ENCODE measurements at places on chromosomes 7 and 10.

- no peak overlapping the region for H3K4me3 ChIP-seq
- no peaks in the 10 kb centered on the region for H3K36me3 ChIP-seq
- H3K27me3 ChIP-seq, result no peaks in the 10 kb centered on the region
- no peaks in the 10 kb centered on the region for H3K4me1 ChIP-seq
These were observed 34.5 kb upstream of the MEOX2 start for GRCh38 chr7:15720849-15721471.

- no peaks in the 10 kb centered on the region for H3K36me3 ChIP-seq
- H3K27ac ChIP-seq, result no peak overlapping the region
- no peaks in the 10 kb centered on the region for H3K4me1 ChIP-seq
- no peaks in the 10 kb centered on the region for H3K27me3 ChIP-seq
These were observed 560.8 kb downstream of the POM121L12 start for GRCh38 chr7:53596230-53596629.

- H3K4me3 ChIP-seq, result no peak overlapping the region
- H3K27me3 ChIP-seq, result no peaks in the 10 kb centered on the region
- no peak for DNase-seq
- H3K36me3 ChIP-seq, result no peaks in the 10 kb centered on the region
- no peak overlapping the region for H3K27ac ChIP-seq
These were observed 55.8 kb downstream of the BICC1 start for GRCh38 chr10:58568428-58568935.

- H3K27me3 ChIP-seq, result no peaks in the 10 kb centered on the region
- H3K27ac ChIP-seq, result peak overlapping the region; percentile 97
- peak overlapping the region; percentile 81 for H3K4me3 ChIP-seq
- peaks cover 61% of the 10 kb centered on the region for H3K36me3 ChIP-seq
- peak; percentile 93 for DNase-seq
These were observed 20.0 kb upstream of the GPR146 start for GRCh38 chr7:1024331-1024841.

DNA sequence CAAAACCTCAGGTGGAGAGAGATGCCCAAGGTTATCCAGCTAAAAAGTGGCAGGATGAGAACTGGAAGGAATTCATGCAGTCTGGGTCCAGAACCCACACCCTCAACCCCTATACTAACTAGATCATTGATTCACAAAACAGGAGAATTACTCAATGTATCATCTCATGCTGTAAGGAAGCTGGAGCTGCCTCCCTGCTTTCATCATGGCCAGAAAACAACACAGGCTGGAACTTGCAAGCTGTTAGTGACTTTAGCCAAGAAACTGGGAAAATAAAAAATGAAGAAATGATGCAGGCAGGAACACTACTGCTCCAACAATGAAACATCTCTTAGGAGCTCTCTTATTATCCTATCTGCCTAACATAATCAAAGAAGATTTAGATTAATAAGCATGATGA lies 619.8 kb upstream of the CELF2 start:
- no peaks in the 10 kb centered on the region for H3K4me1 ChIP-seq
- H3K36me3 ChIP-seq, result no peaks in the 10 kb centered on the region
- DNase-seq, result no peak
- no peak overlapping the region for H3K4me3 ChIP-seq

DNA sequence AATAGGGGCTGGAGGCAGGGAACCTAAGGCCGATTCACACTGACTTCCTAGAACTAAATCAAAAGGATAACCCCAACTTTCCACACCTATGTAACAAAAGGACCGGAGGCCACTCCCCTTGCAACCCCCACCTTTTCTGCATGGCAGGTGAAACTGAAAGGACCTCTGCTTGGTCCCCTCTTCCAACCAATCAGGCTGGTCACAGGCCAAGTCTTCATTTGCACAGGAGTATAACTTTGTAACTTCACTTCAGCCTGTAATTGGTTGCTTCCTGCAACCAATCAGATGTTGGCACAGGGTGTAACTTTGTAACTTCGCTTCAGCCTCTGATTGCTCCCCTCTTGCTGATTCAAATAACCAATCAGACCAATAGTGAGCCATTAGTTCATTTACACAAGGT lies 190.0 kb downstream of the FAM107B start:
- peaks cover 39% of the 10 kb centered on the region for H3K36me3 ChIP-seq
- H3K4me1 ChIP-seq, result peaks cover 93% of the 10 kb centered on the region
- H3K27ac ChIP-seq, result peak overlapping the region; percentile 69
- no peaks in the 10 kb centered on the region for H3K27me3 ChIP-seq
- H3K4me3 ChIP-seq, result no peak overlapping the region
- no peak for DNase-seq

DNA sequence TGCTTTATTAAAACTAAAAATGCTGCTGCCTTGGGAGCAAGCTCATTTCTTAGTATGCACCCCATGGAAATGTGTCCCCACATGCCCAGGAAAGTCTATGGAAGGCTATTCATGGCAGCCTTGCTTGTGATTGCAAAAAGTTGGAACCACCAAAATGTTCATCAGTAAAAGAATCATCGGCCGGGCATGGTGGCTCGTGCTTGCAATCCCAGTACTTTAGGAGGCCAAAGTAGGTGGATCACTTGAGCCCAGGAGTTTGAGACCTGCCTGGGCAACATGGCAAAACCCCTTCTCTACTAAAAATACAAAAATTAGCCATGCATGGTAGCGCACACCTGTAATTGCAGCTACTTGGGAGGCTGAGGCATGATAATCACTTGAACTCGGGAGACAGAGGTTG lies 79.8 kb downstream of the ARHGAP22 start:
- H3K27me3 ChIP-seq, result peaks cover 62% of the 10 kb centered on the region
- DNase-seq, result no peak
- no peak overlapping the region for H3K4me3 ChIP-seq
- H3K27ac ChIP-seq, result no peak overlapping the region
- peaks cover 18% of the 10 kb centered on the region for H3K36me3 ChIP-seq

GRCh38 chr10:98481404-98481945 lies 34.7 kb upstream of the HPS1 start:
- no peak overlapping the region for H3K27ac ChIP-seq
- no peaks in the 10 kb centered on the region for H3K36me3 ChIP-seq
- peaks cover 15% of the 10 kb centered on the region for H3K27me3 ChIP-seq
- H3K4me3 ChIP-seq, result no peak overlapping the region
- no peaks in the 10 kb centered on the region for H3K4me1 ChIP-seq

GRCh38 chr7:138359870-138360559 lies 100.0 kb upstream of the TRIM24 start:
- no peaks in the 10 kb centered on the region for H3K36me3 ChIP-seq
- no peaks in the 10 kb centered on the region for H3K4me1 ChIP-seq
- no peak overlapping the region for H3K27ac ChIP-seq
- no peak for DNase-seq
- H3K4me3 ChIP-seq, result no peak overlapping the region

- peak within 1 kb of the TSS; percentile 92 for H3K4me3 ChIP-seq
- peaks cover 46% of the 10 kb centered on the region for H3K27me3 ChIP-seq
- peaks cover 19% of the 10 kb centered on the region for H3K4me1 ChIP-seq
- peak; percentile 18 for DNase-seq
- H3K36me3 ChIP-seq, result peaks cover 2% of the 10 kb centered on the region
These were observed at the start of gene TFPI2 for GRCh38 chr7:93890464-93891068. Gene TFPI2, minus strand, starts transcription at chr7:93890753. Its CDS starts 75 bp downstream, at chr7:93890678.

GRCh38 chr7:15954671-15955354 lies 268.3 kb upstream of the MEOX2 start:
- no peaks in the 10 kb centered on the region for H3K36me3 ChIP-seq
- no peaks in the 10 kb centered on the region for H3K27me3 ChIP-seq
- no peak overlapping the region for H3K27ac ChIP-seq
- DNase-seq, result no peak
- no peaks in the 10 kb centered on the region for H3K4me1 ChIP-seq

DNA sequence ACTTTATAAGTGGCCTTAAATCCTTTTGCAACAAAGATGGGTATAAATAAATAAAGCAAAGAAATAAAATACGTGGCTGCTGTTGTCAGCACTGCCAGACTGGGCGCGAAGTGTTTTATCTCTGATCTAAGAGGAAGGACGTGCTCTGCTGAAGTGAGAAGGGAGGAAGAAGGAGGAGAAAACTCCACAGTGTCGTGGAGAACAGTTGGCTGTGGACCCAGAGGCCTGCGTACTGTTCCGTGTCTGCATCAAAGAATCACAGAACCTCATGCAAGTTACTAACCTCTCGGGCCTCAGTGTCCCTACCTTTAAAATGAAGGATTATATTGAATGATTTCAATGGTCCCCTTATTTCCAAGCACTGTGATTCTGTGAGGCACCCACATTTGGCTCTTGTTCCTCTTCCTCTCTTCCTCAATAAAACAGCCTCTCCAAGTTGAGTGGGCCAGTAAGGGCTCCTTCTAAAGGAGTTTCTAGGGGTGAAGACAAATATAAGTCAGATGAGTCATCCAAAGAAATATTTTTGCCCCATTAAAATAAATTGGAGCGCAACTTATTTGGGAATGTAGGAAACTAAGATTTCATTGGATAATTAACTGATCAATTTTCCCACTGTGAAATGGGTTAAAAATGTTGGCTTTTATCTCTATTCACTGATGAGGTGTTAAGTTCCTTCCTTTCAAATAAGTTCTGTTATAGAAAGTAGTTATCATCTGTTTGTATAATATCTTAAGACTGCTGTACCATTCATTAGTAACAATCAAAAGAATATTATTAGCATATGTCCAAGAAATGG lies 126.9 kb upstream of the EFCAB10 start:
- no peak overlapping the region for H3K4me3 ChIP-seq
- H3K27me3 ChIP-seq, result peaks cover 6% of the 10 kb centered on the region
- H3K36me3 ChIP-seq, result peaks cover 12% of the 10 kb centered on the region
- DNase-seq, result no peak
- no peak overlapping the region for H3K27ac ChIP-seq

- H3K4me3 ChIP-seq, result peak overlapping the region; percentile 89
- H3K36me3 ChIP-seq, result peaks cover 4% of the 10 kb centered on the region
- H3K27me3 ChIP-seq, result no peaks in the 10 kb centered on the region
- H3K27ac ChIP-seq, result peak overlapping the region; percentile 98
These were observed 44.8 kb downstream of the PDIA4 start for GRCh38 chr7:148983200-148984146.

- H3K4me3 ChIP-seq, result no peak overlapping the region
- peaks cover 6% of the 10 kb centered on the region for H3K36me3 ChIP-seq
- no peak for DNase-seq
- H3K4me1 ChIP-seq, result no peaks in the 10 kb centered on the region
- H3K27me3 ChIP-seq, result no peaks in the 10 kb centered on the region
These were observed 130.9 kb downstream of the PHF14 start for GRCh38 chr7:11104578-11104977.

DNA sequence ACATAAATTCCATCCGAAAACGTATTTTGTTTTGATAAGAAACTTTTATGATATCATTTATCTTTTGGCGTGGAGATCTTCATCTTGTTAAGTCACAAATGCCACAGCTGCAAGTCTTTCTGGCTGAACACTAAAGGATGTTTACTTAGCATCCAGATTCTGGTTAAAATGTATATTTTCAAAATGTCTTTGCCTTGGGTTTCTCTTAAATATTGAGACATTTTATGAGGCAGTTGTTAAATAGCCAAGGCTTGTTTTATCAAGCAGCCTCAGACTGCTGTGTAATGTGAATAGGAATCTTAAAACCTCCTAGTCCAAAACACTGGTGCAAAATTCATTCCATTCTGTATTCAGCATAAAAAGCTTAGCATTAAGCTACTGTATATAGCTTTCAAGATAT lies 136.3 kb upstream of the FZD1 start:
- no peak overlapping the region for H3K4me3 ChIP-seq
- no peak overlapping the region for H3K27ac ChIP-seq
- H3K4me1 ChIP-seq, result peaks cover 10% of the 10 kb centered on the region
- no peaks in the 10 kb centered on the region for H3K27me3 ChIP-seq

GRCh38 chr7:155762655-155763054 lies 49.6 kb downstream of the SHH start:
- H3K36me3 ChIP-seq, result peaks cover 45% of the 10 kb centered on the region
- no peaks in the 10 kb centered on the region for H3K27me3 ChIP-seq
- H3K27ac ChIP-seq, result no peak overlapping the region
- DNase-seq, result no peak

- no peak overlapping the region for H3K4me3 ChIP-seq
- peaks cover 36% of the 10 kb centered on the region for H3K4me1 ChIP-seq
- no peak overlapping the region for H3K27ac ChIP-seq
- H3K27me3 ChIP-seq, result no peaks in the 10 kb centered on the region
- no peaks in the 10 kb centered on the region for H3K36me3 ChIP-seq
These were observed 8.3 kb downstream of the ADD3 start for GRCh38 chr10:110016039-110016438.

DNA sequence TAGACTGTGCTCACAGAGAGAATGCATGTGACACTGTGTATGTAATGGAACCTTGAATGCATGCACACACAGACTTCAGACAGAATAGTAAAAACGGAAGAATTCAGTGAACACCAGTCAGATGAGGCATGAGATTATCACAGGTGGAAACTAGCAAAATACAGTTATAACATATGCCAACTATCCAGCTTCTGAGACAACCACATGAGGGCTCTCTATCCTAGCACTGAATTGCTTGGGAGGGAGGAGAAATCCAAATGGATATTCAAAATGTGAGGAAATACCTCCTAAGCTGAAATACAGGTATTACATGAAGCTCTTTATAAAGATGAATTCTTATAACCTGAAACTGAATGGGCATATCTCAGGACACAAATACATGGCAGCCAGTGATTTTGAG lies 30.6 kb downstream of the GARS1 start:
- no peak for DNase-seq
- no peaks in the 10 kb centered on the region for H3K4me1 ChIP-seq
- H3K27ac ChIP-seq, result no peak overlapping the region
- no peak overlapping the region for H3K4me3 ChIP-seq

GRCh38 chr10:47435081-47435480 lies 48.8 kb downstream of the ANXA8 start:
- no peak for DNase-seq
- no peaks in the 10 kb centered on the region for H3K4me1 ChIP-seq
- H3K27me3 ChIP-seq, result peaks cover 16% of the 10 kb centered on the region
- H3K36me3 ChIP-seq, result peaks cover 2% of the 10 kb centered on the region

GRCh38 chr7:94008537-94008936 lies 4.4 kb upstream of the BET1 start:
- H3K27ac ChIP-seq, result no peak overlapping the region
- H3K4me3 ChIP-seq, result no peak overlapping the region
- H3K36me3 ChIP-seq, result peaks cover 8% of the 10 kb centered on the region
- H3K27me3 ChIP-seq, result peaks cover 4% of the 10 kb centered on the region
- peaks cover 21% of the 10 kb centered on the region for H3K4me1 ChIP-seq

GRCh38 chr10:11236234-11236633 lies 218.6 kb downstream of the CELF2 start:
- H3K4me3 ChIP-seq, result peak overlapping the region; percentile 18
- H3K36me3 ChIP-seq, result peaks cover 56% of the 10 kb centered on the region
- H3K27me3 ChIP-seq, result no peaks in the 10 kb centered on the region
- peak overlapping the region; percentile 92 for H3K27ac ChIP-seq

Data from stimulated activated naive B cell treated with anti-CD40 and anti-IgM and Interleukin-4, amounts not matched to agents 10 μg/mL and 1 μg/mL and 100 μg/mL, for 72 hours (primary cell).